NCI-H1436 treated with DMSO at 0.1 percent for 48 hours (cell line): ENCODE measurements at places on chromosomes 6 and 20.

GRCh38 chr6:18431581-18431980 lies 44.4 kb downstream of the RNF144B start:
- no peak for DNase-seq

GRCh38 chr20:8983478-8984345 lies 85.2 kb upstream of the PLCB4 start:
- no peak for DNase-seq

DNA sequence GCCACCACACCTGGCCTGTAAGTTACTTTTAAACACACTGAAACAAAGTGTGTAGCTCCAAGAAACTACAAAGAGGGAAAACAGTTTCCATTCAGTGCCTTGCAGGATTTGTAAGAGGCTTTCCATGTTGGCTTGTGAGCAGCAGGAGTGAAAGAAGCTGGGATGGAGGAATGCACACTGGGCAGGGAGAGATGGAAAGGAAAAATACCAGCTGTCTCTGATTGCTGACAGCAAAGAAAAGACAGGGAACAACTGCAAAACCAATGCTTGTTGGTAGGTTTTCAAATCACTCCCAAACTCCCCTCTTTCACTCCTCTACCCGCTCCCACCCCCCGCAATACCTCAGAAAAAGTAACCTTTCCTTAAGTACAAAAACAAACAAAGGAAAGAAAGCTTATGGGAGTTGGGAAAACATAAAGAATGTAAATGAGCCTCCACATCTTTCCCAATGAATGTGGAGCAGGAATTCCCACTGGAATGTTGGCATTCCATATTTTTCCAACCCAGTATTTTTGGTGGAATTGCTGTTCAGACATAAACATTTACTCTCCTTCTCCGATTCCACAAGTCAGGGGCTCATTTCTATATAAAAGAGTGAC lies 166.1 kb downstream of the THBS2 start:
- no peak for DNase-seq

- no peak for DNase-seq
These were observed 135.1 kb upstream of the MYLIP start for GRCh38 chr6:15993716-15994228.

GRCh38 chr6:36886950-36887618 lies 1.3 kb downstream of the C6orf89 start:
- DNase-seq = no peak

GRCh38 chr20:22100686-22101085 lies 395.2 kb downstream of the PAX1 start:
- DNase-seq = no peak

DNA sequence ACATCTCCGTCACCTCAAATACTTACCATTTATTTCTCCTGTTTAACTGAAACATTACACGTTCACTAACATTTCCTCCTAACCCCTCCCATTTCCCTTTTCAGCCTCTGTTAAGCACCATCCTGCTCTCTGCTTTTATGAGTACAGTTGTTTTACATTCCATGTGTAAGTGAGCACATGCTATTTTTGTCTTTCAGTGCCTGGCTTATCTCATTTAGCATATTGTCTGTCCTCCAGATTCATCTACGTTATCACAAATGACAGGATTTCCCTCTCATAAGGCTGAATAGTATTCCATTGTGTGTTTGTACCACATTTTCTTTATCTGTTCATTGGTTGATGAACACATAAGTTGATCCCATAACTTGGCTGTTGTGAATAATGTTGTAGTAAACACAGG lies 22.7 kb downstream of the TAF11 start:
- DNase-seq = no peak

DNA sequence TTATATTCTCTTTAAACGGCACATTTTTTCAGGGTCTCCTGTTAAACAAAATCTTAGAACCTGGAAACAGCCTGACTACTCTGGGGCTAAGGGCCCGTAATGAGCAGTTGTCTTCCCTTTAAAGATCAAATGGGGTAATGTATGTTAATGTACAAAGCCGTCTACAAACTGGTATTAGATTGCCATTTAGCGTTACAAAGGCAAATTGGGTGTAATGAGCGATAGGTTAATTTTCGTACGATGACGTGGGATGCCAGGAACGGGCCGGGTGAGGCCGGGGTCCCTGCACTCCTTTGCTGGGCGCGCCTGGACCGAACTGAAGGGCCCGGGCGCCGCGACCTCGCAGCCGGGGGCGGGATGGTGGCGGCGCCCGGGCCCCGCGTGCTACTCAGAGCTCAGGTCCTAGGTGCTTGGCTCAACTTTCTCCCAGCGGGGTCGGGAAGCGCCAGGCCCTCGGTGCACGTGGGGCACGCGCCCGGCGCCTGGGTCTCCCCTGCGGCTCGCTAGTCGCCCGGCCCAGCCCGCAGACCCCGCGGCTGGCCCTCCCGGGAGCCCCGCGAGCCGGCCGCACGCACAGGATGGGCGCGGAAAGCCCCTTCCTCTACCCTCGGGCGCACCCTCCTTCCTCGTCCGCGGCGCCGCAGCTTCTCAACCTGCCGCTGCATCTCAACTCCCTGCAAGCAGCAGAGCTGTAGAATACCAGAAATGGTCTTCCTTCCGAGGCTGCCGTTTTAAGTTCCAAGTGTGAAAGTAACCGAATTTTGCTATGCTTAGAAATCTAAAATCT lies 5.9 kb downstream of the NKX2-4 start:
- no peak for DNase-seq

DNA sequence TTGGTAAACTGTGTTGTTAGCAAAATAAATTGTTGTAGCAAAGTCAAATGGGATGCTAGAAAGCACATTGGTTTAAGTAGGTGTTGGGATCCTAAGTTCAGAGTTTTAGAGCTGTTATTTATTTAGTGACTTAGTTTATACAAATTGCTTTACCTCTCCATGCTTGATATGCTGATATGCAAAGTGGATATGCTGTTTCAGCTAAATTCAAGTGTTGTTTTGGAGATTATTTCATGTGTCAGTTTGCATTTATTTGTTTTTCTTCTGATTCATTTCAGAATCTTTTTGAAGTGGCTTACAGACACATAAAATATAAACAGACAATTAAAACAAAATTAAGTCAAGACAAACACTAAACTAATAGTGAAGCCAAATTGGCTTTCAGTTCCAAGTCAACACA lies 203.5 kb downstream of the ADGRB3 start:
- no peak for DNase-seq

DNA sequence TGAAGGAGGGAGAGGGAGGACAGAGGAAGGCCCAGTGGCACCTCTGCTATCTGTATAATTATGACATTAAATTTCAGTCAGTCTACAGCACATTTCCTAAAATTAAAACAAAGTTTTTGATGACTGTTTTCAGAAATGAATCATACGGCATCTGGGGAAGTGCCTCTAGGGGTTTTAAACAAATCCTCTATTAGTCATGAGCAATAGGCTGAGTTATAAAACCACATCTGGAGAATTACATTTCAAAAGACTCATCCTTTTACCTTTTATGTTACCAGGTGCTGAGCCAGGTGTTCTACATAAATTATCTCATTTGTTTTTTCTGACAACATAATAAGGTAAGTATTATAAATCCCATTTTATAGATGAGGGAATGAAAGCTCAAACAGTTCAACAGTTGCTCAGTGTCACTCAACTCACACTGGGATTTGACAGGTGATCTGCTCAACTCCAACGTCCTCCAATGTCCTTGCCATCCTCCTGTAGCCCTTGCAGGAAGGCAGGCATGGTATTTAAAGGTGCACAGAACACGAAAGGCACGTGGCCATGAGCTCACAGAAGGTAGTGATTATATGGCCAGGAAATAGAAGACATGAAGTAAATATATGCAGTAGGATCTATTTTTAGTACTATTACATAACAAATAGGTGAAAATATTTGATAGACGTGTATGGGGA lies 184.2 kb upstream of the MAN1A1 start:
- DNase-seq = no peak

DNA sequence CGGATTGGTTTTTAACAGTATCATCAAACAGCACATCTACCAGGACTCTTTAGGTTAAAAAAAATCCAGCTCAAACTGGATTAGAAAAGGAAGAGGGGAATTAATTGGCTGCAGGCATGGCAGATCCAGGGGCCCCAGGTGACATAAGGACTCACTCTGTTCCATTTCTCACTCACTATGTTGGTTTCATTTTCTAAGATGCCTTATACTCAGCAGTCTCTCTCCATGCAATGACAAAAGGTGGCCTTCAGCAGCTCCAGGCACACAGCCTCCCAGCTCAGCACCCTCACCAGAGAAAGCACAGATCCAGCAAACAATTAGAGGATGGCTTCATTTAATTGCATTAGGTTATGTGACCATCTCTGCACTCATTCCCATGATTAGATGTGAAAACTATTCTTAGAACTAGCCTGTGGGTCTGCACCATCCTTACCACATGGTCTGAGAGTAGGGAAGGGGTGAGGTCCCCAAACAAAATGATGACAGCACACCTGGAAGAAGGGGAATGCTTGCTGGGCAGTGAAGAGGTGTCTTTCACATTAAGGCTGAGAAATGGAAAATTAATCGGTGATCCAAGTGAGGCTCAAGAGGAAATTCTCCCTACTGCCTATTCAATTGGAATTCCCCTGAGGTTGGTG lies 243.1 kb downstream of the CDH26 start:
- no peak for DNase-seq

- DNase-seq = no peak
These were observed 260.4 kb downstream of the ADGB start for GRCh38 chr6:146859206-146859605.
